ENCODE measurements at places on chromosomes 7 and 10.

DNA sequence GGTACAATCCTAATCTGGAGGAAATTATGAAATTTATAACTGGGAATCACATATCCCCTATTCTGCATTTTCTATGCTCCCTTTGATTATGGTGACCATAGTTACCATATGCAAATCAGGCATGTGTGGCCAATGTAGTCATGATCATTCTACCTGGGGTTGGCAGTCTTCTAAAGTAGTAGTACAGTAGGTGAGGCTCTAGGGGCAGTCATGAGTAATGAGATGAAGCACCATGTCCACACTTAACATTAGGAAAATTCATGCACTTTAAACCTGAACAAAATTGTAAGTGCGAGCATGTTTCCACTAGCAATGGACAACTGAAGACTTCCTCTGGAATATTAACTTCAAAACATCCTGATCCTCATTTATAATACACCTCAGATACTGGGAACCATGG, 545.9 kb downstream of the SUGCT start:
- no peak for DNase-seq

GRCh38 chr10:70360215-70360614, 22.2 kb downstream of the LRRC20 start:
- DNase-seq = no peak

GRCh38 chr10:76082956-76083355, 651.5 kb downstream of the LRMDA start:
- DNase-seq = no peak

DNA sequence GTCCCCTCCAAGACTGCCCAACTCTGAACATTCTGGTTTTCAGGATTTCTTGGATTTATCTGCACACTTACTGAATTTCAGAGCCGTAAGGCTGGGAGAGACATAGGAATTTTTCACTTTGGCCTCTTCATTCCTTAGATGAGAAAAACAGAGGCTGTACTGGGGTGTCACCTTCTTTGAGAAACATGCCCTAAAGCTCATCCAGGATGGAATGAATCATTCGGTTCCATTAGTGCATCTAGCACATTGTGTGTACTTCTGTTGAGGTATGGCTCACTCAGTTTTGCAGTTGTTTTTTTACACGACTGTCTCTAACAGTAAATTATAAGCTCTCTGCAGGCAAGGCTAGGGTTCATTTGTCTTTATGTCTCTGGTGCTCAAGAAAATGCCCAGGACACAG, 383.4 kb downstream of the GATA3 start:
- peak; percentile 44 for DNase-seq

DNA sequence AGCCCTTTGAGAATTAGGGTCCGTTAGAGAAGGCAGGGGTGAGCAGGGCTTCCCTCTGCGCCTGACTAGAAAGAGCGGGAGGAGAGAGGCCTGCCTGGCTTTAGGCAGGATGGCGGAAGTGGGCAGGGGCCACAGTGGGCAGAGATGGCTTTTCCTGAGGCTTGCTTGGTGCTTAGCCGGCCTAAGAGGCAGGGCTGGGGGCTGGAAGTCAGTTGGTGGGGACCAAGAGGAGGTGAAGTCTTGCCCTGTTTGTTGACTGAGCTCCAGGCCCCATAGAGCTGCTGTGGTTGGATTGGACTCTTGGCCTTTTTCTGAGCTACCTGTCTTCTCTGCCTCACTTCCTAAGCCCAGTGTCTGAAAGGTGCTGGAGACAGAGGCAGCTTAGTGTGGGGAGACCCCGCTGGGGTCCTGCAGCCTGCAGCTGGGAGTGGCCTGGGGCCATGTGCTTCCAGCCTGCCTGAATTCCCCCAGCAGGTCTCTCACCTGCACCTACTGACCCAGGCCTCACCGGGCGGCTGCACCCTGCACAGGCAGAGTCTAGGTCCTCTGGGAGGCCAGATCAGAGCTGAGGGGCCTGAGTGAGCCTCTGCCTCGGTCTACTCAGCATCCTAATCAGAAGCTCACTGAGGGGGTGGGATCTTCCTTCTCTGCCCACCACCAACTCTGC, 4.8 kb downstream of the FAM241B start:
- DNase-seq = no peak

- DNase-seq = no peak
Measured at GRCh38 chr7:118330388-118330787, 105.9 kb downstream of the ANKRD7 start.

- no peak for DNase-seq
Measured at GRCh38 chr7:76428868-76429805, 4.4 kb downstream of the ZP3 start.

DNA sequence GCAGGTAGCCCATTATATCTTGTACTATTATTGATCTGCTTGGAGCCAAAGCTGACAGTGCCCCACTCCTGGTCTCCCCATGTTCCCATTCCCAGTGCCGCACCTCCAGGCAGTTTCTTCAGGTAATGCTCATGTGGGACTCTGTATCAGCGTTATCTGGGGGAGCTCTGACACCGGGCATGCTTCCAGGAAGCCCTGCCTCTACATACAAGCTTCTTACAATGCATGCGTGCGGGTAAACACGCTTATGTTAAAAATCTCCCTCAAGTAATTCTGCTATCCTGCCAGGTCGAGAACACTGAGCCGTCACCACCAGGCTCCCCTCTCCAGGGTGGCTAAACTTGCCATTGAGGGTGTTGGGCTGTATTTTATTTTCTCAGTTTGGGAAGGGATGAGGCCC, 61.6 kb upstream of the LBX1 start:
- DNase-seq = no peak

GRCh38 chr7:156220701-156221100, 408.4 kb upstream of the SHH start:
- no peak for DNase-seq

DNA sequence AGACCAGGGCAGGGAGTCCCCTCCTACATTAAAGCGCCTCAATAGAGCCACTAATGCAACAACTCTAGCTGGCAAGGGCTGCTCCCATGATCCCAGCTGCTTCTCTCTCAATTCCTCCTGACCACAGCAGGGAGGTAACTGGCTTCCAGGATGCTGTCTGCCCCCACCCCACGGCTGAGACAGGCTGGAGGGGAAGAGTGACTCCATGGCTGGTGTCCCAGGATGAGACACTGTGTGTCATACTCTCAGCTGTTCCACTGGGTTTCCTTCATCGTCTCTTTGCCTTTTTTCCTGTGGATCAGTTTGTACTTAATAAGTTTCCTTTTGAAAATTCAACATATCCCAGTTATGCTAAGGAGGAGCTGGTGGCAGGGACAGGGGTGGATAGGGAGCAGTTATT, 27.7 kb upstream of the MYH16 start:
- DNase-seq = no peak

- no peak for DNase-seq
Measured at GRCh38 chr10:74863551-74863950, 37.2 kb downstream of the KAT6B start.

DNA sequence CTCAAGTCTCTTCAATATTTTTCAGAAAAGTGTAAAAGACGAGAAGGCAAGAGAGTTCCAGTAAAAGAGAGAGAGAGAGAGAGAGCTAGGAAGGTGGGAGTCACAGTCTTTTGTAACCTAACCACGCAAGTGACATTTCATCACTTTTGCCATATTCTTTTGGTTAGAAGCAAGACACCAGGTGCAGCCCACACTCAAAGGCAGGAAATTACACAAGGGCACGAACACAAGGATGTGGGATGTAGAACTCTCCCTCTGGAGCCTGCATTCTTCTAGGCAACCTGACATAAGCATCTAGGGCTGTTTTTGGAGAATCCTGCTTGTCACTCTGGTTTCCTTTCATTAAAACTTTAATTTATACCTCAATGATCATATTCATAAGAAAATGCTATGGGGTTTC, 1213.1 kb downstream of the DNAJB9 start:
- DNase-seq = no peak

GRCh38 chr10:113069595-113069994, 119.5 kb downstream of the TCF7L2 start:
- DNase-seq = no peak

DNA sequence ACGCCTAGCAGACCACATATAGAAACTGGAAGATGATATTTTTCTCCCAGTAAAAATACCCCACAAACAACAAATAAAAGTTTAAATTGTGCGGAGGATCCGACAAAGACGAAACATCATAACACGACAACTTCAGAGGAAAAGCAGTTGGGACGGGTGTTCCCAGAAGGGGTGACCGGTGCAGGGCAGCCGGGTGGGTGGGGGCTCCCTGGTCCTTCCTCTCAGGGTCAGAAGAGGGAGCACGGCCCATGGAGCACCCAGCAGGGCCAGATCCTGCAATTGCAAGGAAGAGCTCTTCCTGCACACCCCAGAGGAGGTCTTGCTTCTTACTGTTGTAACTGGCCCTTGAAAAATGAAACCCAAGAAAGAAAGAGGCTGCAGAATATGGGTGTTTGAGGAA, 608.5 kb upstream of the MKI67 start:
- no peak for DNase-seq

DNA sequence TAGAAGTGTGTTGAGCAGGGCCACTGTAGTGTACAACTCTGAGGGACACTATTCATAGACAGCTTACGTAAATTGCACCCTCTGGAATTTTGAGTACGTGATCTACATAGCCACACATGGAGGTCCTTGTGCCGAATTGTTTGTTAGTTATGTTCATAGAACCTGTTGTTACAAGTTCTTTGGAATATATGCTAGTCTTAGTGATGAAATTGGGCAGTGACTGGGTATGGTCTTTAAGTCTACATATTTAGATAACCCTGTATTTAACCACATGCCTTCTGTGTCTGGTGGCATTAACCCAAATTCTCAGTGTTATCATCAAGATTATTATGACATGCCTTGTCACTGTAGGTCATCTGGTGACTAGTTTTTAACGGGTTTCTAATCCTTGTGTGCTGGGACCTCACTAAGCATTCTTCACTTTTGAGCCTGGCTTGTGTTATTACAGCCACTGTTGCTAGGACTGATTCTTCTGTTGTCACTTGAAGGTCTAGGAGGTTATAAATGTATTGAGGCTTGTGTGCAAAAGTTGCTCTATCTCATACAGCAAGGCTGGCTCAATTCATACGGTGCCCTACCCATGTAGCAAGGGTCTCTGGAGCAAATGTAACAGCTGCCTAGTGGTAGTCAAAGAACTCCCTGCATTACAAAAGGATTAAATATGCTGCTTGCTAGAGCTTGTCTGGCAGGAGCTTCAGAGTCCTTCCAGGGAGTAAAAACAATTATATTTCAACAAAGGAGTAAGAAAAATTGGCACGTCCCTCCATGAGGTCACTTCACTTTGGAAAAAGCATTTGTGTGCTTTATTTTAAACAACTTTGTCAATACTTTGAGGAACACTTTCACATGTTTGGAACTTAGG, 65.4 kb downstream of the CDK14 start:
- DNase-seq = no peak

DNA sequence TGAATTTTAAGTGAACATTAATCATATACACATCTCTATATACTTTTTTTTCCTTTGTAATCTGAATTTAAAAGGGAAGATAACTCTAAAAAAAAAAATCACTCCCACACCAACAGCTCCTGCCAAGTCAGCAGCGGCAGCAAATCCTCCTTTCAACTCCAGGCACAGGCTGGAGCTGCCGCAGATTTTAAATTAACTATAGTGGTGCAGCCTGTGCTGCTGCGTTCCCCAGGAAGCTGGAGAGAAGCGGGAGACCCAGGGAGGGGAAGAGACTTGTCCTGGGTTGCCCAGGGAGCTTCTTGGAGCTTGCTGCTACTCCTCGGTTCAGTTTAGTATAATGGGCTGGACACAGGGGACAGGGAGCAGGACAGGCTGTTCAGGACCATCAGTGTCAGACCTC, 32.6 kb upstream of the HSPB1 start:
- no peak for DNase-seq

- DNase-seq = no peak
Measured at GRCh38 chr10:16870331-16870730, 53.1 kb upstream of the RSU1 start.

DNA sequence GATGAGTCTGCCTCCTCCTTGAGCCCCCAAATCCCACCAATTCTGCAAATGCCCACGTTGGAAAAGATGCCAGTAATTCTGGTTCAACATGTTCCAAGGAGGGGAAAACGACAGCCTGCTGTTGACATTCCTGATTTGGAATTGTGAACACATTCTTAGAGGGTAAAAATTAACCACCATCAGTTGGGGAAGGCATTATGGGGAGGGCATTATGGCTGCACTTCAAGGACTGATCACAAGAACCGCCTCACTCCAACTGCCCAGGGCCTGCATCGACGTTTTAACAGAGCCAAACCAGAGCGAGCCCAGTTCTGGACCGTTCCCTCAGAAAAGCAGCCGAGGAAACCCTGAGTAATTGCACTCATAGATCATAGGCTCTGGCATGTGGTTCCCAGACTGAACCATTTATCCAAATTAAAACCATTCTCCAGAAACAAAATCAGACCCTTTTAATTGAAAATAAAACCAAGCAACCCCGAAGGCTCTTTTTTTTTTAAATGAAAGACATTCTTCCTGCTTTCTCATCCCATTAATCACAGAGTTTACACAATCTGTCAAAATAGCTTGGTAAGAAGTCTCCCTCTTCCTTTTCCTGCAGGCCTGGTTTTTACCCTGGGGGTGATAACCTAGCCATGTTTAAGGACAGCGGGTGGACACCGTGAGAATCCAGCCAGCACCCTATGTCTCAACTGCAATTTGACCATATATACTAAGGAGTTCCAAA, 8.0 kb downstream of the TNS3 start:
- no peak for DNase-seq

DNA sequence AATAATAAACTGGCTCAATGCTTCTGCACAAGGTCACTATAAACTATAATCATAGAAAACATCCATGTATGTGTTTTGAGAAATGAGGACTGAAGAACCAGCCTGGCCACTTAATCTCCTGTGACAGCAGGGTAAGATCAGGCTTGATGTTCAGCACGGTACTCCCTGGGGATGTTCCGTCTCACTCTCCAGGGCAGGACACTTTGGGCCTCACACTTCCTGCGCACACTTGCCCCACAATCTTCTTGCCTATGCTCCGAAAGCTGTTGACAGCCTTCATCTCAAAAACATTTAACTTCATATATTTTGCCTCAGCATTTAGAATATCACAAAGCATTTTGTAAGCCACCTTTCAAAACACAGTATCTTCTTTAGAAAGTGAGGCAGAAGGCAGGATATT, 92.7 kb downstream of the PARD3 start:
- no peak for DNase-seq

GRCh38 chr7:15488401-15488800, 73.4 kb downstream of the AGMO start:
- DNase-seq = no peak

DNA sequence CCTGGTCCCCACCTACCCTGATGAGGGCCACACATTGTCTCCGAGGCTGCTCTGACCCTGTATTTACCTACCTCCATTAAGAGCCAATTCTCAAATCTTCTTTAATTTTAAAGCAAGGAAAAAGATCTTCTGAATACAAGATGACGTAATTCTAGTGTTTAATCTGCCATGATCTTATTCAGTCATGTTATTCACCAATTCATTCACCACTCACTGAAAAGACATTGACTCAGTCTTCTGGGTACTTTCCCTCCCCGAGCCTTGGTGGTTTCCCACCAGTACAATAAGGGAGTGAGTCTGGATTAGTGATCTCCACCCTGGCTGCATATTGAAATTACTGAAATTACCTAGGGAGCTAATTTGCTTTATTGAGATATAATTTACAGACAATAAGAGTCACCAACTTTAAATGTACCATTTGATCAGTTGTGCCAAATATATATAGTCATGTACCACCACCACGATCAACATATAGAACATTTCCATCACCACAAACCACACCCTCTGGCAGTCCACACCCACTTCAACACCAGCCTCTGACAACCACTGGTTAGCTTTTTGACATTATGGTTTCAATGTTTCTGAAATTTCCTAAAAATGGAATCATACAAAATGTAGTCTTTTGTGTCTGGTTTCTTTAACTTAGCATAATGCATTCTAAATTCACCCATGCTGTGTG, 117.5 kb upstream of the UNC5B start:
- DNase-seq = no peak
